Stimulated activated CD8-positive, alpha-beta memory T cell treated with anti-CD3 and anti-CD28 coated beads, Interleukin-4, amount 100 ng/mL, for 48 hours (primary cell): ENCODE measurements at places on chromosomes 16 and 17.

DNA sequence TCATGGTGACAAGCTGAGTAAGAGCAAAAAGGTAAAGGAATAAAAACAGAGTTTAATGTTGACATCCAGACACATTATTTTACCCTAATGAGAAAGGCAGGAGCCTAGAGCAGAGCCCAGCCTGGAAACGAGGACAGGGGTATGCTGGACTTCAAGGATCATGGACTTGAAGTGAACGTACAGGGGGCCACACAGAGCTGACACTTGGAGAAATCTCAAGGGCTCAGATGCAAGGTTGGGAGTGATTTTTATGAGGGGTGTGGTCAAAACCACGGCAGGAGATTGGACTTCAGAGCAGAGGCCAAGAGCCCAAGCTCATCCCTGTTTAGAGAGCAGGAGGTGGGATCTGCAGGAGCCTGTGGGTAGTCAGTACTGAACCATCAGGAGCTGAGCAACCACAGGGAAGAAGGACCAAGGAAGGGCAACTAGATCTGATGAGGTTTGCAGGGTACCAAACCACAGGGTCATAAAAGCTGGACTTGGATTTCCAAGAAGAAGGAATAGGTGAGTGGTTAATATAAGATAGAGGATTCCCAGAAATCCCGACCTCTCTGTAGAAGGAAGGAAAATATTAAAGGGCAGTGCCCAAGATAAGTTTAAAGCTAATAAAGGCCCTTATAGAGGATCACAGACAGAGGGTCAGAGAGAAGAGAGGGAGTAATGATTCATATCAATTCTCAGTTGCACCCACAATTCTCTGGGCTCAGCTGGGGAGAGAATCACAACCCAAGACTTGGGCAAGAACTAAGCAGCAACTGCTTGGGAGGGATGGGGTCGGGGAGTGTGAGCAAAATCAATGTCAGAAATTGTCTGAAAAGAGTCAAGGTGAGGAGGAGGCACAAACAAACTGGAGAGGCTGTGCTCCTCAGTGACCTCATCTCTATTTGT, 331.7 kb downstream of the SOX9 start:
- DNase-seq, result no peak

DNA sequence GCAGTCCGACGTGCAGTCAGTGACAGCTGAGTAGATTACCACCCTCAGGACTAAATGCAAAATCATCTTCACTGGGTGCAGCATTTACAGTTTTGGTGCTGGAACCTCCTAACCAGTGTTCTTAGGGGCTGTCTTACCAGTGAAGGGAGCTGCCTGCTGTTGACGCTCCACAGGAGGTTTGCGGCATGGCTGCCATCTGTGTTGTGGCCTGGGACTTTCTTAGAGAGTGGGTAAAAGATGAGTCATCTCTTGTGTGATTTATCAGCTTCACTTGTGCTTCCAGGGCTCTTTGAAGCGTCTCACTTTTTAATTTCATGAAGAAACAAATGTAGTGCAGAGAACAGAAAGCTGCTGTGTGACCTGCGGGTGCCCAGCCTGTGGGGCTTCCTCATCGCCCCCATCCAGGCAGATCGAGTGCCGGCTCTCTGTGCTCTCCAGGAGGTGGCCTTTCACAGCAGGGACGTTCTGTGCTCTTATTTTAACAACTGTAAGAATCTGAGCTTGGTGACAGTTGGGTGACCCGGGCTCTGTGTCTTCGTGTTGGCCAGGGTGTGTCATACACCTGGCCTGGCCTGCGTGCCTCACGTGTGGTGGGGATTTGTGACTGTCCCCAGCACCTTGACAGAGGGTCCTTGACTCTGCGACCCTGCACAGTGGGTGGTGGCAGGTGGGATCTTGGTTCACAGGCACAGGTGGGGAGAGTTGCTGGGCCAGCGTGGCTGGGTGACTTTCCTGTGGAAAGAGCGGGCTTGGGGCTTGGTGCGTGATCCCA, 24.3 kb upstream of the ZNF750 start:
- peak; percentile 86 for DNase-seq

- DNase-seq, result no peak
These were observed 116.3 kb downstream of the AMFR start for GRCh38 chr16:56309008-56309407.

DNA sequence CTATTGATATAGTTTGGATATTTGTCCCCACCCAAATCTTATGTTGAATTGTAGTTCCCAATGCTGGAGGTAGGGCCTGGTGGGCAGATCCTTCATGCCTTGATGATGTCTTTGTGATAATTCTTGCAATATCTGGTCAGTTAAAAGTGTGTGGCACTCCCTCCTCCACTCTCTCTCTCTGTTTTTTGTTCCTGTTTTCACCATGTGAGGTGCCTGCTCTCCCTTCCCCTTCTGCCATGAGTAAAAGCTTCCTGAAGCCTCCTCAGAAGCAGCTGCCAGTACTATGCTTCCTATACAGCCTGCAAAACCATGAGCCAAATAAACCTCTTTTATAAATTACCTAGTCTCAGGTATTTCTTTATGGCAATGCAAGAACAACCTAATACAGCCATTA, 47.3 kb downstream of the TOM1L2 start:
- DNase-seq, result no peak
